ENCODE measurements at places on chromosomes 5 and 9. TPM values are rescaled to one million over a fixed set of nuclear protein-coding genes. Genes with fewer than 3 reads are reported as not detected.

The GRM6 gene
- not detected for polyA plus RNA-seq

- no peak for DNase-seq
These were observed 240.6 kb upstream of the MAP3K1 start for GRCh38 chr5:56574778-56575177.

GRCh38 chr9:37025071-37025822, 8.8 kb downstream of the PAX5 start:
- DNase-seq: no peak

DNA sequence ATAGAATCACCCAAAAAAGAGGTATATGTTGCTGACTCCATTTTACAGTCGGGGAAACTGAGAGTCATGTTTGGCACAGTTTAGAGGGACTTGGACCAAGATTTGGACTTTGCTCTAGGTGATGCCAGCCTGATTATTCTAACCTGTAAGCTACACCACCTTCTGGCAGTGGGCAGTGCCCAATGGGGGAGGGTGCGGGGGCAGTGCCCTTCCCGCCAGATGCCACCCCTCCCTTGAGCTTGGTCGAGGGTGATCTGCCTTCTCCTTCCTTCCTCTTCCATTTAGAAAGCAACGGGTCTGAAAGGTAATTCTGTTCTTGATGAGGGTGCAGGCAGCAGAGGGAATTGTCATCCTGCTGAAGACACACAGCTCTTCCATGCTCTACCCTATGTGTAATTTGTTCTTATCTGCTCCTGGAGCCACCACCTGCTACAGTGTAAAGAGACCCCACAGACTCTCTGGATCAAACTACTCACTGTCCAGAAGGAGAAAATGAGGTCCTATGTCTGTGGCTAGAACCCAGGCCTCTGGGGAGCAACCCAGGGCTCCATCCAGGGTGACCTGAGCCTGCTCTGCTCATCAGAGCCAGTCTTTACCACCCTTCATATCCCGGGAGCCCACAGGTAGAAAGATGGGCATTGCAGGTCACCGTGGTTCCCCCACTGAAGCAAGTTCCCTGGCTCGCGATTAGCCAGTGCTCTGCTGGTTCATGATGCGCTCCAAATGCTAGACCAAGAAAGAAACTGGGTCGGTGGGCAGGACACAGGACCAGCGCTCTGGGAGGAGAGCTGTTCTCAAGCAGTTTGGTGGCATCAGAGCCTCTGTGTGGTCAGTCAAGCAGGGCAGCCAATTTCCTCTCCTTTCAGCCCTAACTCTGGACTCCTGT, 156.2 kb downstream of the RGS3 start:
- no peak for DNase-seq

- no peak for DNase-seq
These were observed 60.4 kb downstream of the TNC start for GRCh38 chr9:115057559-115057958.

GRCh38 chr9:134486596-134486995, 155.0 kb upstream of the COL5A1 start:
- DNase-seq: peak; percentile 19

Measured in psoas muscle (tissue), 8 donors.